Stimulated activated CD4-positive, alpha-beta T cell treated with anti-CD3 and anti-CD28 coated beads, TNF-alpha, amount 100 ng/mL, for 24 hours (primary cell): ENCODE measurements at places on chromosomes 11 and 22.

DNA sequence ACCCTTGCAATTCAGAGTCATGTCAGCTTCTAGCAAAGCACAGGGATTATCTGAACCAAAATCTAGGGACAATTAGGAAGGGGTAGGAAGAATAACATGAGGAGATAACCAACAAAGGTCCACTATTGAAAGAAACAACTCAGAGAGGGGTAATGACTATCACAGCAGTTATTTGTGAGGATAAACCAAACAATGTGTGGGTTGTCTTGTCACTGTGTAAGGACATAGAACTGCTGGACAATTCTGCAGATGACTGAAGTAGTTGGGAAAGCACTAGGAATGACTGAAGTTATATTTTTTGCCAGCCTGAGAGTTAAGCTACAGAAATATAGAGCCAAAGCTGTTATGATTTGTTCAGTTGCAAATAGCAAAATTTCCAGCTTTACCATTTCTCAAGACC is 858.4 kb upstream of the CCDC90B start:
- DNase-seq: no peak

- DNase-seq: no peak
These were observed 27.7 kb downstream of the RTN4R start for GRCh38 chr22:20240447-20240764.

- DNase-seq: no peak
These were observed 17.2 kb downstream of the CREB3L1 start for GRCh38 chr11:46294365-46295309.

- DNase-seq: no peak
These were observed 10.1 kb upstream of the MRPL23 start for GRCh38 chr11:1936781-1937615.

- no peak for DNase-seq
These were observed 40.4 kb downstream of the TNRC6B start for GRCh38 chr22:40218152-40218551.

DNA sequence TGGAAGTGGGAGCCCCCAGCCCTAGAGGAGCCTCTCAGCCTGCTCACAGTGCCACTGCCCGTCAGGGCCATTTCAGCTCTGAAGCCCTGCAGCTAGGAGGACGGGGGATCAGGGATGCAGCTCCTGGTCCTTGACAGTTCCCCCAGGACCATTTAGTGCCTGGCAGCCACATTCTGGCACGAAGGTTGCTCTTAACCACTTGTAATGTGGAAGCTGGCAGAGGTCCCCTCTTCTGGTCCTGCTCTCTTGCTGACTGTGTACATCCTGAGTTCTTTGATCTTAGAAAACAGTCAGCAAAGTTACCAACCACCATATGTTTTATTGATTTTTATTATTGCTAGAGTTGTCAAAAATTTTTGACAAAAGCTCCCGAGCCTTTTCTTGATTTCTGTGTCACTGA is 44.2 kb downstream of the CABIN1 start:
- no peak for DNase-seq

- DNase-seq: peak; percentile 86
These were observed at the start of gene DUSP8 for GRCh38 chr11:1572197-1573076. DUSP8 (minus strand) TSS chr11:1572271; CDS start chr11:1565826, 6,445 bp downstream.

DNA sequence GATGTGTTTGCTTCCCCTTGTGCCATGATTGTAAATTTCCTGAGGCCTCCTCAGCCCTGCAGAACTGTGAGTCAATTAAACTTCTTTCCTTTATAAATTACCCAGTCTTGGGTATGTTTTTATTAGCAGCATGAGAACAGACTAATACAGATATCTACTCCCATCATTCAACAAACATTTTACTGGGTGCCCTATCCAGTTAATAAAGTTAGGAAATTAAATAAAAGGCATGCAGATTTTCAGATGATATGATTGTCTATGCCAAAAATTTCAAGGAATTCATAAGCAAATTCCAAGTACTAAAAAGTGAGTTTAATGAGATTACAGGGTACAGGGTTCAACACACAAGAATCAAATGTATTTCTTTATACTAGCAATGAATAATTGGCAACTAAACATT is 33.5 kb upstream of the LIN7C start:
- DNase-seq: no peak

DNA sequence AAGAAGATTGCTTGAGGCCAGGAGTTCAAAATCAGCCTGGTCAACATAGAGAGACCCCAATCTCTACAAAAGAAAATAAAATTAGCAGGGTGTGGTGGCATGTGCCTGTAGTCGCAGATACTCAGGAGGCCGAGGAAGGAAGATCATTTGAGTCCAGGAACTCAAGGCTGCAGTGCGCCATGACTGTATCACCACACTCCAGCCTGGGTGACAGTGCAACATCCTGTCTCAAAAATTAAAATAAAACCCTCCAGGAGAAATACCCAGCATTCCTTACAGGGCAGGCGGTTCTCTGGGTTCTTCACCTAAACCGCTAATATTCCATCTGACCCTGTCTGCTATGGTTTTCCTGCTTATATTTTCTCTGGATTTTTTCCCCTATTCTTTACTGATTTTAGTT is 13.5 kb downstream of the TCF20 start:
- no peak for DNase-seq

- DNase-seq: no peak
These were observed 15.0 kb downstream of the DENND5A start for GRCh38 chr11:9250139-9250582.

- no peak for DNase-seq
These were observed 21.1 kb upstream of the SLC5A12 start for GRCh38 chr11:26742966-26743365.

DNA sequence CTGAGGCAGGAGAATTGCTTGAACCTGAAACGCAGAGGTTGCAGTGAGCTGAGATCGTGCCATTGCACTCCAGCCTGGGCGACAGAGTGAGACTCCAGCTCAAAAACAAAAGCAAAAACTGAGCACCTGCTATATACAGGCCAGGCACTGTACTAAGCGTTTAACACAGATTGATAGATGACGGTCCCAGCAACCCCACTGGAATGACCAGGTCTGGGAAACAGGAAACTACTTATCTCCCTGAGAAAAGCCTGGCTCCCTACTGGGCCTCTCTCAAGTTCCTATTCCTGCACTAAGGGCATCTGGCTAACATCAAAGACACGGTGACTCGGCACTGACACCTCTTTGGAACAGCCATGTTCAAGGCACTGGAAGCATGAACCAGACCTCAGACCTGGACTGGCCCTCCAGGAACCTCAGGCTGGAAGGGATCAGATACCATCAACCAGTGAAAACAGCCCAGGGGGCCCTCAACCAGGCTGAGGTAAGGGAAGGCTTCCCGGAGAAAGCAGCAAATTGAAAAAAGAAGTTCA is 16.6 kb downstream of the ARAP1 start:
- DNase-seq: no peak

- no peak for DNase-seq
These were observed 184.2 kb downstream of the BLID start for GRCh38 chr11:121931748-121932352.

DNA sequence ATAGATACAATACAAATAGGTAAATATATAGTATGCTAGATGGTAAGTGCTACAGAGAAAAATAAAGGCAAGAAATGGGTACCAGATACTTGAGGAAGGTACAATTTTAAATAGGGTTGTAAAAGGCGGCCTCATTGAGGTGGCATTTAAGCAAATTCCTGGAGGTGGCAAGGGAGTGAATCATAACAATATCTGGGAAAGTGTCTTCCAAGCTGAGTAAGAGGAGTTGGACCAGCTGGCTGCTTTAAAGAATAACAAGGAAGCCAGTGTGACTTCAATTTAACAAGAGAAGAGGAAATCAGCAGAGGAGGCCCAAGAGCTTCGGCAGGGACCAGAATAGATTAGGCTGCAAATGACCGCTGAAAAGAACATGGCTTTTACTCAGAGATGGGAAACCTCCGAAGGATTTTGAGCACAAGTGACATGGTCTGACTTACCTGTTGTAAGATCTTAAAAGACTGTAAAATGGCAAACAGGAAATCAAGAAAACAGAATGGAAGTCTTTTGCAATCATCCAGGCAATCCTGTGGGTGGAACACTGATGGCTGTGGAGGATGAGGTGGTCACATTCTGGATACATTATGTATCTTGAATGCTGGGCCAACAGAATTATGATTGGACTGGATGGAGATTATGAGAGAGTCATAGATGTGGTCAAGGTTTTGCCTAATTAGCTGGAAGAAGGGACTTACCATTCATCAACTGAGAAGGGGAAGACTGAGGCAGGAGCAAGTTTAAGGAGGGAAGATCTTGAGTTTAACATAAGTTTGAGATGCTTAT is 77.2 kb downstream of the RDX start:
- DNase-seq: no peak

- no peak for DNase-seq
These were observed 70.1 kb upstream of the LINC01488 start for GRCh38 chr11:69411257-69411924.

- no peak for DNase-seq
These were observed 66.4 kb downstream of the APOL5 start for GRCh38 chr22:35783943-35784614.

DNA sequence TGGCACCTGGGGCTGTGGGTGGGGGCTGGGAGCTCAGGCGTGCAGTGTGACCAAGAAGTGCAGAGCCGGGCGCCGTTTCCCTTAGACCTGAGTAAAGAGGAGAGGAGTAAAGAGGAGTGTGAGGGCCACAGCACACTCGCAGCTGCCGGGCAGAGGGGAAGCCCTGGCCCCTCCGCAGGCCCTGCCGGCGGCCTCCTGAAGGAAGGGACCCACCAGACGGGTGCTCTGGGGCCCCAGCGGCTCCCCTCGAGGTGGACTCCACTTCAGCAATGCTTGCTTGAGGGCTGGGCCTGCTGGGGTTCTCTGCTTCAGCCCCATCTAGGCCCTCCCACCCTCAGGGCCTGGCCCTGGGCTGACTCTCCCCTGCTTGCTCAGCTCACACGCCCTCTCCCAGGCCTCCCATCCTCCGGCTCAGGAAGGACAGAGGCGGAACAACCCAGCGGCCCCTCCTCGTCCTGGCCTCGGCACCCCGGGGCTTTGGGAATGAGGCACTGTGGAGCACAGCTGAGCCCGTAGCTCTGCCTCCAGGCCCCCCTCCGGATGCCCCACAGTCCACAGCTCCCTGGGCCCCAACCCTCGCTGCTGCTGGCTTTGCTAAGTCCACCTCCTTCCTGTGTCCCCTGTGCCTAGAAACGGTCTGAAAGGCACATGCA is 1198.7 kb downstream of the BRD1 start:
- no peak for DNase-seq
